ENCODE measurements at places on chromosomes 5 and 9.

DNA sequence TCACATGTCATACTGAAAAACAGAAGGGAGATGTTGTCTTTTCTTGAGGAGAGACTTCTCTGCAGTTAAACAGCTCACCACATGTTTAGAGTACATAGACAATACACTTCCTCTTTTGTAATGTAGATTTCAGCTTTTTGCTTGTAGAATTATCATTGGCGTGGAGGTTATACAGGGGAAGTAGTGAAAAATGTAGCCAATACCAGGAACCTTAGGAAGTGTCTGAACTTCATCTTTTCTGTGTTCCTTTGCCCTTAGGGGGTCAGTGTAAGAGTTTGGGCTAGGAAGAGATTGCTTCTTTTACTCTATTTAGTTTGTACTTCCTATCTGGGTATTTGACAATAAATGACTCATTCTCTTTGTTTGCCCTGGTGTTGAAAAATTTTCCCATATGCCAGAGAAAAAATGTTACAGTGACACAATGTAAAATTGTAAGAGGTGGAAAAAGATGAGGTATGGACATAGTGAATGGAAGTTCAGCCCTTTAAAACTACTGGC, 21.0 kb upstream of the CDKN2B start:
- no peak for DNase-seq

GRCh38 chr9:78026416-78026815, 5.2 kb downstream of the GNAQ start:
- DNase-seq: no peak

DNA sequence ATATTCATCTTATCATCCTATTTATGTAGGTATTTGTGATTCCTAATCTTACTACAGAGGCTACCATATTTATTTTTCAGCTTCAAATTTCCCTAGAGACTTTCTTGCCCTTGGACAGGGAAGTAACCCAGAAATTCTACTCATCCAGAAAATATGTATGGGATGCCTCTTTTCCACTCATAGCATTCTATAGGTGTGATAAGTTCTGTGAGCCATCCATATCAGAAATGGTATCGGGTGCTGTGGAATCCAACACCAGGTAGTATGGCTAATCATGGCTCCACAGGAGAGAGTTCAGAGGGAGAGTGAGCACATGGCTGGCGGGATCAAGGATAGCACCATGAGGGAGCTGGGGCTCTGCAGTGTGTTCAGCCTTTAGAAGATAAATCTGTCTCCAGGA, 349.3 kb upstream of the ACTBL2 start:
- no peak for DNase-seq

GRCh38 chr5:132019857-132020555, 8.5 kb upstream of the ACSL6 start:
- DNase-seq: no peak

DNA sequence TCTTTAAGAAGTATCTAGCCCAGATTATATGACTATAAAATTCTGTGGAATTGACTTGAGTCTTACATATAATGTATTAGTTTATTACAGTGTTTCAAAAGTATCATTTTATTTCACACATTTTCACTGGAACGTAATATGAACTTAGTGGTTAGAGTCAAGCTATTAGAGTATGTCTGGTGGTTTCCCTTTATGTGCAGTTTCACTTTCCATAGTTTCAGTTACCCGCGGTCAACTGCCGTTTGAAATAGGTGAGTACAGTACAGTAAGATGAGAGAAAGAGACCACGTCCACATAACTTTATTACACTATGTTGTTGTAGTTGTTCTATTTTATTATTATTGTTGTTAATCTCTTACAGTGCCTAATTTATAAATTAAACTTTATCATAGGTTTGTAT, 50.5 kb downstream of the COMMD10 start:
- no peak for DNase-seq

DNA sequence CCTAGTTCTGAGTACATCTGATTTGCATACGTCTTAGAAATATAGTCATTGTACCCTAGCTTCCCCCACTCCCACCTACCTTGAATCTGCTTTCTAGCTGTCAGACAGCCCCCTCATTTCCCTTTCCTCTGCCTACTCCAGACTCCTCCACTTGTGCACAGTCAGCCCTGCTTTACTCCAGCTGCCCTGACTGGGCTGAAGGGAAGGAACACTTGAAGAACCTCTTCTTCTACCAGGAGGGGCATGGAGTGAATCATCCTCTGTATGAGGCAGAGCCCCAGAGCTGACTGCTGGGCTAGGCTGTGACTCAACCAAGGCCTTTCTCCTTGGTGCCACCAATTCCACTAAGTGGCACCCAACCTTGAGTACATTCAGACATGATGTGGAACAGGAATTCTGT, 18.1 kb upstream of the ZFR start:
- DNase-seq: peak; percentile 20

- no peak for DNase-seq
Measured at GRCh38 chr9:23587903-23588302, 238.1 kb downstream of the ELAVL2 start.

- no peak for DNase-seq
Measured at GRCh38 chr9:9246726-9247125, 1366.1 kb downstream of the PTPRD start.

- DNase-seq: no peak
Measured at GRCh38 chr9:133250741-133251170, 24.2 kb downstream of the ABO start.

GRCh38 chr5:178360222-178360925, 127.8 kb upstream of the PHYKPL start:
- no peak for DNase-seq
